NCI-H1694 (cell line): ENCODE measurements at places on chromosomes 5 and 9.
A peak's percentile ranks its signal among the peaks of the same experiment; 100 is the strongest.

- no peak for DNase-seq
These were observed 63.6 kb downstream of the PPIC start for GRCh38 chr5:122972877-122973276.

DNA sequence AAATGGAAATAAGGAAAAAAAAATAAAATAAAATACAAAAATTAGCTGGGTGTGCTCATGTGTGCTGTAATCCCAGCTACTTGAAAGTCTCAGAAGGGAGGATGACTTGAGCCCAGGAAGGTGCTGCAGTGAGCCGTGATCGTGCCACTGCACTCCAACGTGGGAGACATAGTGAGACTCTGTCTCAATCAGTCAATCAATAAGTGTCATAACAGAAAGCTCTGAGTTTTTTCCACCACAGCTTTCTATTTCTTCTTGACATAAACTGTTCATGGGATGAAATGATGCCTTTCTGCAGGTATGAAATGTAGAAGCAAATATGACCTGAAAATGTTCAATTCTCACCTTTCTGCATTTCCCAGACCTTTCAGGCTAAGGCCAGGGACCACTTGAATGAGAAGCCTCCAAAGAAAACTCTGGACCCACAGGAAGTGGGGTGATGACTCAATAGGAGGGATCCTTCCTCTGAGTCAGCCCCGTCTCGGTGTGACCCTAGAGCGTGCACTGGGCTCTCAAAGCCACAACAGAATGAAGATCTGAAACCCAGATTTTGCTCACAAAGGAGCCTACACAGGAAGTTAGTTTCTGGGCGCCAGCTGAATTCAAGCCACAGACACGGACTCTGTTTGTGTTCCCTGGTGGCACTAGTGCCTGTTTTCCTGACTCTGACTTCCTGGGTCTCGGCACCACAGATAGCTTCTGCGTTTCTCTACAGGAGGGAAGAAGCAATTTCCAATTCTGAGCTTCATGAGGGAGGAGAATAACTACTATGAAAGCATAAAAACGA is 62.0 kb downstream of the ANKH start:
- no peak for DNase-seq

DNA sequence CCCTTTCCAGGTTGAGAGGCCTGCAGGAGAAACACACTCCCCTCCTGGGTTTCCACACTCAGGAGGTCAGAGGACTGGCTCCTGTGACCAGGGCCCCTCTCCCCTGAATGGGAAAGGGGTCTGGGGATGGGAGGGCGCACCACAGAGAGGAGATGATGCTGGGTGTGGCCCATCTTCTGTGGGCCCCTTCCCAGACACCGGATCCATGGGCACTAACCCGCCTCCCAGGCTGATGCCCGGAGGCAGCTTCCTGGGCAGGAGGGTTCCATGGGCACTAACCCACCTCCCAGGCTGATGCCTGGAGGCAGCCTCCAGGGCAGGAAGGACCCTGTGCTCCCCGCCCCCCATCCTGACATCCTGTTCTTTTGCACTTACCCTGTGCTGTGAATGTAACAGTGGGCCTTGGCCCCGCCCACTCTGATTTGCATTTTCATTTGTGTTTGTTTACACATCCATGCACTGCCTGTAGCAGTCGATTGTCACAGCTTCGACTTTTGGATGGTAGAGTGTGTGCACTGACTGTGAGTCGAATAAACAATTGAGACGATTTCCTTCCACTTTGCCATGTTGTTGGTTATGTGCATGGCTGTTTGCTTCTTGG is 9.3 kb upstream of the DOLPP1 start:
- no peak for DNase-seq

GRCh38 chr9:107142896-107143603 is 140.0 kb upstream of the RAD23B start:
- DNase-seq = no peak

DNA sequence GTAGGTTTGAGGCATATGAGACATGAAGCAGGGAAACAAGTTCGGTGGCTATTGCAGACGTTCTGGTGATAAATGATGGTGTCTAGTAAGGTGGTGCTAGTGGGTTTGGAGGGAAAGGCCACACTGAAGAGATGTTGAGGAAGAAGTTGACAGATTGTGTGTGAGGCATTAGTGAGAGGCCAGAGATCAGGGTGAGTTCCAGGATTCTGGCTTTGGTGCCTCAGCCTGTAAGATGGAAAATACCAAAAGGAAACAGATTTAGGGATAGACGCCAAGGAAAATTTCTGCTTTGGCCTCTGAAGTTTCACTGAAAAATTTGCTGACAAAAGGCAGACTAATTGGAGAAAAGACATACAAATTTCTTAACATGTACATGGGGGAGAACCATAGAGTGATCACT is 6.4 kb upstream of the PAIP1 start:
- DNase-seq = no peak

DNA sequence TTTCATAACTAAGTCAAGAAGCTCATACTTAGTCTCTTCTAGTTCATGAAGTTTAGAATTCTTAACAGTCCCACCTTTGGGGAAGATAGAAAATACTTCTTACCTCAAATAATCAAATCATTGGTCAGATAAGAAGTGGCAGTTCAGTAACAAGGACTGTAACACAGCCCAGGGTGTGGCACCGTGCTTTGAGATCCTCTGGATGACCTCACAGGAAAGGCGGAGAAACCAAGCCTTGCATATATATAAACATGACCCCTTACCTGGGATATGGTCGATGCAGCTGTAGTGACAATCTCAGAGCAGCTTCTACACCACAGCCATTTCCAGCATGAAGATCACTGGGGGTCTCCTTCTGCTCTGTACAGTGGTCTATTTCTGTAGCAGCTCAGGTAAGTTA is at the start of gene SPINK7:
Gene SPINK7, plus strand, starts transcription at position 271 of the 400 bp plus-strand sequence. Its CDS starts 61 bp downstream, at position 332.
- DNase-seq = no peak

GRCh38 chr5:92613546-92613945 is 967.5 kb downstream of the NR2F1-AS1 start:
- DNase-seq = no peak

GRCh38 chr5:43019291-43019613 is 20.9 kb downstream of the ANXA2R start:
- no peak for DNase-seq

DNA sequence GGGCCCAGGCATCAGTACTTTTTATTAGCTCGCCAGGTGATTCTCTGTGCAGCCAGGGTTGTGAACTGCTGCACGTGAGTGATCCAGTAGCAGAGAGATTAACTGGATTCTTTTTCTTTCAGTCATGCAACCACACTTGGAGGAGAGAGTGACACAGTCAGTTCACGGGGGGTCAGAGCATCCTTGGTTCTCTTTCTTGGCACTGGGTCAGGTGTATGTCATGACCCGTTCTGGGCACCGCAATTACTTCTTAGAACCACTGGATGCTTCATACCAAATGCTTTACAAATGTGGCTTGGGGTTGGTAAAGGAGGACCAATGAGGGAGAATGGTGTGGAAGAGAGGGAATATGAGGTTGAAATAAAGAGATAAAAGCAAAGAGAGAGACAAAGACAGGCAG is 368.7 kb downstream of the MLLT3 start:
- DNase-seq = no peak

DNA sequence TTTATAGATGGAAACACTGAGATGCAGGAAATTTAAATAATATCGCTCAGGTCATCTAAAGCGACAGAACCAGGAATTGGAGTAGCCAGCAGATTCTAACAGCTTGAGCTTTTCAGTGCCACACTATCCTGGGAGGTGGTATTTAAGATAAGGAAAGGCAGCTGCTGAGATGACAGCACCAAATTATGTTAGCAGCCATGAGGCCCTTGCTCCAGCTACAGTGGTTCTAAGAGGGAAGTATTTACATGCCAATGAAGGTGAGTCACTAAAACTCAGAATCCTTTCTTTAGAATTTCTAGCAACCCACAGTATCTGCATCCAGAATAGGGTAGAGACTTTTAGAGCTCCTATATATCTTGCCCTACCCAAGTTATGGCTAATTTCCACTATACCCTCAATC is 127.0 kb upstream of the VLDLR start:
- no peak for DNase-seq

- DNase-seq = no peak
These were observed 52.8 kb downstream of the CTNND2 start for GRCh38 chr5:11851416-11851815.

GRCh38 chr5:65892801-65893200 is 33.6 kb upstream of the ERBIN start:
- DNase-seq = no peak

DNA sequence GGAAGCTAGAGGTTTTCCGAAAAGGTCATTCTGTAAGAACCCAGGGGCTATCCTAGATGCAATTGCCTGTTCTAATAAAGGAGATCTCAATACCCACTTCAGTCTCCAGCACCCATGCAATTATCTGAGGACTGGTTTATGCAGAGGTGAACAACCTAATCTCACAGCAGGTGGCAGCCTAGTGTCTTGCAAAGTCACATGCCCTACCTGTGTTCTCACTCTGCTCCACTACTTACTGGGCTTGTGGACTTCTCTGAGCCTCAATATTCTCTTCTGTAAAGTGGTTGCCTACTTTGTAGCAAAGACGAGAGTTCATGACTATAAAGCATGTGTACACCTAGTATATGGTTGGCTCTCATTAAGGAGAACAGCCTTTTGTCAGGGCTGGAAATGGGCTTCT is 21.0 kb upstream of the ALDH1B1 start:
- DNase-seq = peak; percentile 45

DNA sequence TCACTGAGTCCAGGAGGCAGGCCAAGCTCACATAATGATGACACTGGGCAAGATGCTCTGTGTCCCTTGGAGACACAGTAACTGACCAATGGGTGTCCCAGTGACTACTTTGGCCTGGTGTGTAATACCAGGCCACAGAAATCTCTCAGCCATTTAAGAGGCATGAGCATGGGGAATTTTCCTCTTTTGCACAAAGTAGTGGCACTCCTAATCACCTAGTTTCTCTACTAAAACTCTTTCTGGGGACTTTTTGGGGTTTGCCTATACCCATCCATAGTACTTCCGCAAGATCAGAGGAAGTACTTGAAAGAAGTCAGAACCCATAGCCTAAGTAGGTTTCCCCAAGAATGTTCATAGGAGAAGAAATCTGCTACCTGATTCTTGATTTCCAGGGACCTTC is 161.9 kb downstream of the ARSB start:
- DNase-seq = no peak

- no peak for DNase-seq
These were observed 99.2 kb downstream of the SH3TC2 start for GRCh38 chr5:148963664-148964063.

DNA sequence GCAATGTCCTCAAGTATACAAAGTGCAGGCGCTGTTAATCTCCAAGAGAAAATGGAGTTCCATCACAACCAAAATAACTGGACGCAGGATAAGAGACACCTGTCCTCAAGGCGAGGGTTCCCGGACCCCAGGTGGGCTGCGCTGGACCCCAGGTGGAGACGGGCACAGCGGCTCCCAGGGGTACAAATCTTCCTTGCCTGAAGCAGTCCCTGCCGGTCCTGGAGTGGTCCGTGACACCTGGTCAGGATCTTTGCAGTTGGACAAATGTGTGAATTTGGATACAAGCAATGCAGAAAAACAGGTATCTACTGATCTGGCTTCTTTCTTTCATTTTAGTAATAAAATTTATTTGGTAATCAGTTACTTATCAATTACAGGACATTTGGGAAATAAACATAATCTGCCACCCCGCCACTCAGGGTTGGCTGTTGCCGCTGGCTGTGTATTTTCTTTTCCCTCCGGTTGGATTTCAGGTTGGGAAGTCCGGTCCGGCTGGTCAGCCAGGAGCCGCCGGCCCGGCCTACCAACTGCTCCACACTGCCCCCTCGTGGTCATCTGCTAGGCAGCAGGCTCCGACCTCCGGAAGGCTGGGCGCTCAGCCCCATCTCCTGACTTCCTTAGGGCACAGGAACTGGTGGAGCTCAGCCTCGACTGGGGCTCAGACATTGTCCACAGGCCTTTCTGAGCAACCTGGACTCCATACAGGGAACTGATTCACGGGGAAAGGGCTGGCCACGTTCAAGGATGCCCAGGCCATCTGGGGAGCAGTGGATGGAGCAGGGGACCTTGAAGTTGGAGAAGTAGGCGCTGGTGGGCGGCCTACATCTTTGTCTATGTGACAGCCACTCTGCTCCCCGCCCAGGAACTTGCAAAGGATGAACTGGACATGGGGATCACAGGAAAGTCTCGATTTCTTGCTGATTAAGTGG is 43.4 kb downstream of the NXNL2 start:
- DNase-seq = no peak

- DNase-seq = no peak
These were observed 943 bp downstream of the GALNT12 start for GRCh38 chr9:98808411-98808815.

DNA sequence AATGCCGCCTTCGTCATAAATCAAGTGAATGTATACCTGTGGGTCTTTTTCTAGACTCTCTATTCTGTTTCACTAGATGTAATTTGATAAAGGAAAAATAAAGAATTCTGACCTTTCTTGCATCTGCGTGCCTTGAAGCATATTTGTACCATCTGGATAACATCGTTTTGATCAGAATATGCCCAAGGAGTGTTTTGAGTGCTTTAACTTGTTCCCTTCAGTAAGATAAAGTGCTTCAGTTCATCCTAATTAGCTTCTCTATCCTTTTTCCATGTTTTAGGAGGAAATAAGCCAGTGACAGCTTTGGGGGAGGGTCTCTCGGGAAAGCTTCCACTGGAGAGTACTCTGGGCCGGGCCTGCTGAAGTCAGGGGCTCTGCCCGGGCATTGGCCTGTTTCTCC is 113.5 kb upstream of the DAP start:
- no peak for DNase-seq

GRCh38 chr9:19690128-19690527 is 98.7 kb downstream of the SLC24A2 start:
- DNase-seq = no peak

- no peak for DNase-seq
These were observed 20.7 kb downstream of the IFNE start for GRCh38 chr9:21461377-21461776.

DNA sequence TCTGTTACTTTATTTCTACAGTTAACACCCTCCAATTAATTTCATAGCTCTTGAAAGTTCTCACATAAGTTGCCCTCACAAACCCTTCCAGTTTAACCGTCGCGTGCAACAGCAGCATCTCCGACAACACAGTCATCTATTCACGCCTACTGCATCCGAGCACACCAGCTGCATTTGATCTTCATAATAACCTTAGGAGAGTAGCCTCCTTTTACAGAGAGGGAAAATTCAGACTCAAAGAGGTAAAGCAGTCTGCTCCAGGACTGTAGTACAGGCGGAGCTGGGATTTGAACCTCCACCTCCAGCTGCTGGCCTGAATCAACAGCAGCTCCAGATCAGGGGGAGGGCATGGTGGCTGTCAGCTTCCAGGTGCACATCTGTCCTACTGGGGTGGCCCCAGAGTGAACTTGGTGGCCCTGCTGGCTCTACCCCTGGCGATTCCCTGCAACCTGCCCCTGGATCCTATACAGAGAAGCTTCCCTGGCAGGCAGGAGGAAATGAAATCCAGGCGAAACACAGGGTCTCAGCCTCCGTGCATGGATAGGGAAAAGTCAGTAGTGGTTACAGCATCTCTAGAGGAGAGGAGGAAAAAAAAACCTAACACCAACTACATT is 71.6 kb upstream of the UNC5A start:
- no peak for DNase-seq

GRCh38 chr9:99375481-99375880 is 153.4 kb downstream of the SEC61B start:
- no peak for DNase-seq
